ENCODE measurements at places on chromosomes 5 and 9.

- no peak for DNase-seq
Observed at GRCh38 chr5:116063950-116064349, 20.9 kb upstream of the COMMD10 start.

DNA sequence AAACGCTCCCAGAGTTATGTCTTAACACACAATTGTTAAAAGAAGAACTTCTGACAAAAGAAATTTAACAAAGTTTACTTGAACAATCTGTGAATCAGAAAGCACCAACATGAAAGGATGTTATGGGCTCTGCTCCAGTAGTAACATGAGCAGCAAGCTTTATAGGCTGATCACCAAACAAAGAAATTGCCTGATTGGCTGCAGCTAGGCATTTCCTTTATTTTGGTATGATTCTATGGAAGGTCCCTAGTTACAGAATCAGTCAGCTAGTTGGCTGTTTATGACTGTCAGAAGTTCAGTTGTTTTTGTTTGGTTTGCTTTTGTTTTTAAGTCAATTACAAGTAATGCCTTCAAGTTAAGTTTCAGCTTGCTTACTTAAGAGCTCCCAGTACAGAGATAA is 102.4 kb upstream of the SMC2 start:
- no peak for DNase-seq

- DNase-seq, result peak; percentile 28
Observed at GRCh38 chr9:109742776-109743348, 37.1 kb upstream of the PALM2AKAP2 start.

- DNase-seq, result peak; percentile 11
Observed at GRCh38 chr5:159135896-159136531, 36.3 kb upstream of the EBF1 start.

DNA sequence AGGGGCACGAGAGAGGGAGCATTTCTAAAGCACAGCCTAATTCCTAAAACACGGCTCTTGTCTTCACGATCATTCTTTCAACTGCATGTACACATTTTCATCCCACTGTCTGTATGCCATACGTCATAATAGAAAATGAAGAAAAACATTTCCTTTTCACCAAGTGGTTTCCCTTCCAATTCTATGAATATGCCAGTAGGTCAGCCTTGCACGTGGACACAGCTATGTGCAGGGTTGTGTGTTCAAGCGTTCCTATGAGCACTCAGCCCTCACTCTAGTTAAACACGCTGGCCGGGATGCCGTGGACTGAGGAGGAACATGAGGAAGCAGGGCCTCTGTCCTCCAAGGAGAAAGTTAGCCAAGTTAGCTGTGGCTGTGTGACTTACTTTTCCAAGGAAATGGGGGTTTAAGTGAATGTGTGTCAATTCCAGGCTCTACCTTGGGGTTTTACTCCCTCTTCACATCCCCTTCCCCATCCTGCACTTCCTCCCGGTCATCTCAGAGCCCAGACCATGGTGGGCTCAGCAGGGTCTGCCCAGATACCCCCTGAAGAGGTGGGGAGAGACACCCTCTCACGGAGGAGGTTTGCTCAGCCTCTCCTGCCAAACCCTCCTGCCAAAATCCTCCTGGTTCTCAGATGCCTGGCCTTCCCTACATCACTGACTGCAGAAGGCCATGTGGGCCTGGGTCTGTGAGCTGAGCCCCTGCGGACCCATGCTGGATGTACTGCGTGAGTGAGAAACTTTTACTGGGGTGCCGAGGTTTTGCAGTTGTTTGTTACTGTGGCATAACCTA is 230.6 kb downstream of the FSTL4 start:
- no peak for DNase-seq

DNA sequence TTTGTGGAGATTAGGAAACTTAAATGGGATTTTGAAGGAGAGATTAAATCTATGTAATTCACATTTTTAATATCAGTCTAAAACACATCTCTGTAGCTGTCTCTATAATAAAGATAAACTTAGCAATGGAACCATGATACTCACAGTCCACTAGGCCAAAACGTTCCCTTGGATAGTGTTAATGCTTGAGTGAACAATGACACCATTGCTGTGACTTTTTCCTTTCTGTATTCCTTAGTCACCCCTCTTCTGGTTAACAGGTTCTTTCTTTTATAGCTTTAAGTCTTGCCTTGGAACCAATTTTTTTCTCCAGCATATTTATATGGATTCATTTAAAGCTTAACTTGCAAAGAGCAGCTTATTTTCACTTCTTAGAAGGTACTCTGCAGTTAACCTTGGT is 63.3 kb downstream of the INSL6 start:
- DNase-seq, result no peak

DNA sequence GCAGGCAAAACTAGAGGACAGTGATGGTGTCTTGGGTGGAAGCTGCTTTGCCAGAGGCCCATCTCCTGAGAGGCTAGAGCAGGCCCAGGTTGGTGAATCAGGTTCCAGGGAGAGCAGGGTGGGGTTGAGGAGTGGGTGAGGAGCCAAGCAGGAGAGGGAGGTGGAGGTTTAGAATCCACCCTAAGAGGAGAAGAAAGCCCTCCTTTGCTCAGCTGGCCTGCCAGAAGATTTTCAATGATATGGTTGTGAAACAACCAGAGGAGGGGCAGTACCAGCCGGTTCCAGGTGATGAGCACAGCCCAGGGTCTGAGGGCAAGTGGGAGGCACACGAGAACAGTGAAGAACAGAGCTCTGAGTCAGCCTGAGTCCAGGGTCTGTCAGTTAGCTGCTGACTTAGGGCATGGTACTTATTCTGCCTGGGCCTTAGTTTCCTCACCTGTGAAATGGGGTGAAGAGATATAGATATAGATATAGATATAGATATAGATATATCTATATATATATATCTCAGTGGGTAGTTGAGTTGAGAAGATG is 17.8 kb downstream of the PPARGC1B start:
- DNase-seq, result peak; percentile 58

GRCh38 chr9:115593587-115594091 is 475.7 kb upstream of the TNC start:
- peak; percentile 55 for DNase-seq
